ENCODE measurements at places on chromosomes 11 and 22.

DNA sequence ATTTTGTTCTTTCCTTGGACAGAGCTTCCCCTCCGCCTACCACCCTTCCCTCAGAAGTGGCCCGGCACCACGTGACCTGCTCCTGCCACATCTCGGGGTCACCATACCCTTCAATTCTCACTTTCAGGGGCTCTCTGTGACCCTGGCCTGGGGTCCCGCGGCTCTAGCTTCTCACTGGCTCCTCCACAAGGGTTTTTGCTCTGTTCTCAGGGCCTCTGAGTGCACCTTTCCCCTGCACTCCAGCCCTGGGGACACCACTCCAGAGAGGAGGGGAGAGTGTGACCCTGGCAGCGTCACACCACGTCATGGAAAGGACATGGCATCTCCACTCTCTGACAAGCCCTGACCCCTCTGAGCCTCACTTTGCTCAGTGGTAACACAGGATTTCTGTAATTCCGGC, 17.4 kb downstream of the POU2F3 start:
- no peak for DNase-seq

DNA sequence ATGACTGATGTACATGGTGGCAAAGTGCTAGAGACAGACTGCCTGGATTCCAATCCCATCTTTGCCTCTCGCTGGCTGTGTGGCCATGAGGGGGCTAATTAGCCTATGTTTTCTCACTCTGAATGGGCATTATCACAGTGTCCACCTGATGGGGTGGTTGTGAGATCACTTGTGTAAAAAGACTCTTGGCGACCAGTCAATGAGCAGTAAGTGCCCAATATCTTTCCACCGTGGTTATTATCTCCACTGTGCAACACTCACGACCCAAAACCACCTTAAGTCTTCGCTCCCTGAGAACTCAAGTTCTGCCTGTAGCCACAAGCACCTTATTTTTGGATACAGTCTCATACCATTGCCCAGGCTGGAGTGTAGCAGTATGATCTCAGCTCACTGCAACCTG, 52.1 kb downstream of the PLEKHA7 start:
- DNase-seq, result no peak

GRCh38 chr11:102216433-102217075, 100.7 kb upstream of the BIRC3 start:
- DNase-seq, result no peak

GRCh38 chr11:64100360-64100759, 64.6 kb downstream of the FLRT1 start:
- DNase-seq, result peak; percentile 36

- no peak for DNase-seq
Measured at GRCh38 chr11:47861728-47862127, 13.6 kb upstream of the NUP160 start.

DNA sequence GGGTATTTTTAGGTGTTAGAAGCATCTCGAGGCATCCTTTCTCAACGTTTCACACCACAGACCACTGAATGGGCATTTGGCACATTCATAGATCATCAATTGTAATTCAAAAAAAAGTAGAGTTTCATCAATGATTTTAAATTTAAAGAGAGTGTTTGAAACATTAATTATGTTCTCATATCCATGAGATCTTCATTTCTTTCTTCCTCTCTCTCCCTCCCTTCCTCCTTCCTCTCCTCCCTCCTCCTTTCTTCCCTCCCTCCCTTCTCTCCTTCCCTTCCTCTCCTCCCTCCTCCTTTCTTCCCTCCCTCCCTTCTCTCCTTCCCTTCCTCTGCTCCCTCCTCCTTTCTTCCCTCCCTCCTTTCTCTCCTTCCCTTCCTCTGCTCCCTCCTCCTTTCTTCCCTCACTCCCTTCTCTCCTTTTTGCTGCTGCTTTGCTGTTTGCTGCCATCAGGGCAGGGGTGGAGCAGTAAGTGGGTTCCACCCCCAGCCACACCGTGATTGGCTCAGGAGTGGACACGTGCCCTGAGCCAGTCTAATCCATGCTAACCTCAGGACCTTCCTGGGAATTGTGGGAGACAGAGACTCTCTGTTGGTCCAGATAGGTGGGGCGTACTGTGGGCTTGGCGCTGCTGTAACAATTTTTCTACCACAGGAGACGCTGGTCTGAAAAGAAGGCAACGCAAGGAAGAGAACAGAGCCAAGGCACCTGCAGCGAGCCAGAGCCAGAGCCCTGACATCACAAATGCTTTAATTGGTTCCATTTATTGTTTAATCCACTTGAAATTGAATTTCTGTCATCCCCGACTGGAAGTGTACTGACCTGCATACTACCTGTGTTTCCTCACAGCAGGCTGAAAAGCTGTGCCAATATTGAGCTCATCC, 33.7 kb upstream of the APOBEC3A start:
- no peak for DNase-seq

DNA sequence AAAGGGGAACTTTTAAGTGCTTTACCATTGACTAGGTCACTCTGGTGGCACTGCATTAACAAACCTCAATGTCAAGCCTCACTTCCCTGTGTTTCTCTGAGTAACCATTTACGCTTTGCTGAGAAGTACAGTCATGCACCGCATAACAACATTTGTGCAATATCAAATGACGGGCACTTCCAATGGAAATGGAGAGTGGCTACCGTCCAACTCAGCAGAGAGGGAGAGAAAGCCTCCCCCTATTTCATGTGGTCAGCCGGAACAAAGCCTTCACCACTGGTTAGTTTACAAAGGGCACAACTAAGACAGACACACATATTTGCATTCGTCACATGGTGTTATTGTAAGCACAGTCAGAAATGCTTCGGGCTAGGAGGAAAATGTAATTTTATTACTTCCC, 117.3 kb downstream of the RASSF10 start:
- DNase-seq, result no peak

GRCh38 chr11:109984634-109985289, 108.4 kb upstream of the ZC3H12C start:
- peak; percentile 55 for DNase-seq

GRCh38 chr22:32904044-32904443, 102.5 kb downstream of the TIMP3 start:
- peak; percentile 12 for DNase-seq

DNA sequence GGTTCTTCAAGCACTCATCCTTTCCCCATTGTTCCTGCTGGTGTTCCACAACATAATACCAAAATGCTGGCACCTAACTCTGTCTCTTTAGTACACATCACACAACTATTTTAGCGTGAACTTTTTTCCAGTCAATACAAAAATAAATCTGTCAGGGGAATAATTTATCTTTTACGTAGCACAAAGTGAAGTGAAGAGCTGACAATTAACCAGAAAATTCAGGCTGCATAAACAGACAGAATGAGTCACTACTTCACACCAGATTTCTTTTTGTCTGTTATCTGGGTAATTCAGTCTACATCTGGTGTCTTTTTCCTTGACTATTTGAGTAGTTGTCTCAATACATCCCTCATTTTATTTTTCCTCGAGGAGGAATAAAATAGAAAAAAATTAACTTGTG, 7.9 kb upstream of the ETS1 start:
- DNase-seq, result no peak

DNA sequence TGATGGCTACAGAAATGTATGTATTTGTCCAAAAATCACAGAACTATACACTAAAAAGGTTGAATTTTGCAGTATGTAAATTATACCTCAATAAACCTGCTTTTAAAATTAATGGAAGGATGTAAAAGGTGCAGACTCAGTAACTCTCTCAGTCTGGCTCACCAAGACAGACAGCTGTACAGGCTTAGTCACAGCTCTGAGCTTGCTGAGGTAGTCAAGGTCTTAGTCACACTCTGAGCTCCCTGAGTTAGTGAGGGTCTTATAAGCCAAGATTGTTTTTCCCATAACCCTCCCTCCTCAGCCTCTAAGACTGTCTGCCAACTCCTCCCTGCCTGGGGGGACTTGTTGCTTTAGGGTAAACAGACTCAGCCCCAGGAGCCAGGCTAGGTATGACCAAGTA, 59.3 kb upstream of the IZUMO1R start:
- no peak for DNase-seq

DNA sequence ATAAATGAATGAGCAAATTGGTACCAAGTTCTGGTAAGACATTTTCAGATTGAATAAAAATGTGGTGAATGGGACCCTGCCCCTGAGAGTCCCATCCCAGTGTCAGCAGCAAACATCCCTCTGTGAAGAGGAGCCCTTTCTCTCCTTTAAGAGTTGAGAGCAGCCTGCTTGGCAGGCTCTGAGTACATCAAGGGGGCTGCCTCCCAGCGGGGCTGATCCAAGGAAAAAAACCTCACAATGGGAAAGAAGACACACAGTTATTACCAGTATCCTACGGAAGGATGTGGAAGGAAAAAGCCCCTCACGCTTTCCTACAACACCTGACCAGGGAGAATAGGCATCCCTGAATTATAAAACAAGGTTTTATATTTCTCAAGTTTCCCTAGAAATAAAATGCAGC, 293.8 kb upstream of the B3GAT1 start:
- DNase-seq, result no peak

GRCh38 chr22:32531931-32532819, 57.6 kb downstream of the FBXO7 start:
- DNase-seq, result no peak

GRCh38 chr22:36860821-36861659, at the start of gene NCF4:
NCF4 (plus strand) TSS chr22:36861006; CDS start chr22:36861172, 166 bp downstream.
- peak; percentile 98 for DNase-seq

- no peak for DNase-seq
Measured at GRCh38 chr11:61266602-61267001, 25.6 kb downstream of the PGA5 start.

- DNase-seq, result peak; percentile 89
Measured at GRCh38 chr22:37229805-37230672, 14.0 kb downstream of the RAC2 start.

DNA sequence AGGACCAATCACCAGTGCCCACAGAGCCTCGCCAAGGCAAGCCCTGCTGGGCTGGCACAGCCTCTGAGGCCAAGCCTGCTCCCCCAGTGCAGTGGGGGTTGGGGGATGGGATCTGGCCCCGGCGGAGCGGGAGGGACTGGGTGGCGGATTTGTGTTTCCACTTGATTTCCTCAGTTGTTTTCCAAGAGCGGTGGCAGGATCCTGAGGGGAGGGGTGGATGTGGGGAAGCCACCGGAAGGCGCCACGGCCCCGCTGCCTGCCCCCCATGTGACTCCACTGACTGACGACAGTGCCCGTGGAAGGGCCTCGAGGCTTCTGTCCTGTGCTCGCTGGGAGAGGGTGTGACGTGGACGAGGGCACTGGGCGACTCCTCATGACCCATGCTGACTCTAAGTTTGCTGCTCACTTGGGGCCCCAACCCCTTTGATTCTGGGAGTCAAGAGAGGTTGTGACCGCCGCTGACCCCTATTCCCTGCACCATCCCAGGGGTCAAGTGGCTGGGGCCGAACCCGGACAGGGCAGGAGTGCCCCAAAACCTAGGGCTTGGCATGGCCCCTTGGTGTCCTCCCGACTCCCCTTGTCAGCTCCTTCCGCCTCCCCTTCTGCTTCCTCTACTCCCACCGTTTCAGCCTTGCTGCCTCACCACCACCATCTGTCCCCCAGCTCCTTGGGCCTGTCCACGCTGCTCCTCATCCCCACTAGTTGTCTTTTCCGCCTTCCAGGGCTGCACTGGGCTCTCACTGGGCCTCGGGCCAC, 23.5 kb upstream of the PICK1 start:
- DNase-seq, result no peak

GRCh38 chr11:103832762-103833161, 203.7 kb upstream of the DDI1 start:
- no peak for DNase-seq

DNA sequence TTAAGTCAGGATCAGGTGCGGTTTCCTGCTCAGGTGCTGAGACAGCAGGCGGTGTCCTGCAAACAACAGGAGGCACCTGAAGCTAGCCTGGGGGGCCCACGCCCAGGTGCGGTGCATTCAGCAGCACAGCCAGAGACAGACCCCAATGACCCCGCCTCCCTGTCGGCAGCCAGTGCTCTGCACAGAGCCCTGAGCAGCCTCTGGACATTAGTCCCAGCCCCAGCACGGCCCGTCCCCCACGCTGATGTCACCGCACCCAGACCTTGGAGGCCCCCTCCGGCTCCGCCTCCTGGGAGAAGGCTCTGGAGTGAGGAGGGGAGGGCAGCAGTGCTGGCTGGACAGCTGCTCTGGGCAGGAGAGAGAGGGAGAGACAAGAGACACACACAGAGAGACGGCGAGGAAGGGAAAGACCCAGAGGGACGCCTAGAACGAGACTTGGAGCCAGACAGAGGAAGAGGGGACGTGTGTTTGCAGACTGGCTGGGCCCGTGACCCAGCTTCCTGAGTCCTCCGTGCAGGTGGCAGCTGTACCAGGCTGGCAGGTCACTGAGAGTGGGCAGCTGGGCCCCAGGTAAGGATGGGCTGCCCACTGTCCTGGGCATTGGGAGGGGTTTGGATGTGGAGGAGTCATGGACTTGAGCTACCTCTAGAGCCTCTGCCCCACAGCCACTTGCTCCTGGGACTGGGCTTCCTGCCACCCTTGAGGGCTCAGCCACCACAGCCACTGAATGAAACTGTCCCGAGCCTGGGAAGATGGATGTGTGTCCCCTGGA, at the start of gene MYO7A:
MYO7A (plus strand) TSS at position 327 of the 772 bp plus-strand sequence. CDS start 2,389 bp downstream, outside the sequence.
- DNase-seq, result peak; percentile 94

DNA sequence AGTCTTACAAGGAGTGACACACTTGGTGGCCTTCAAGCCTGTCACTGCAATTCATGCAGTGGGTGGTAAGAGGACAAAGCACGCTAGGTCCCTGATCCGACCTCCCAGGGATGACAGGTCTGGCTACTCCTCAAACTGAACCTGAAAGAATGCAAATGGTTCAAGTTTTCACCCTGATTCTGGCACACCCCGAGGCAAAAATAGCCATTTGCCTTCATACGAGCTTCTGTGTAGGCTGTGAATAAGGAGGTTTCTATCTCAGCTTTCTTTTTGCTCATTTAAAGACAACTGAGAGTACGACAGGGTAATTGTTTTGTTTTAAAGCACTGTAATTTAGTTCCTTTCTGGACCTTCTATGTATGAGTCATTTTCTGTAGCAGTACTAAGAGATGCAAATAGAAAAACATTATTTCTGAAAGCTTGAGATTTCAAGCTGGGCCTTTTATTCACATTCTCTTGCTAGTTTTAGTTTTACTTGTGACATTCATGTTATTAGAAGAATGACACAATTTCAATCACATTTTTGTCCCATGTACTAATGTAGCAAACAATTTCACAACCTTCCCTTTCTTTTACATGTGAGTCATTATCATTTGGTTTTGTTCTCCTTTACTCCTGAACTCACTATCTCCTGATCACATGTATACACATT, 56.6 kb upstream of the FDX1 start:
- DNase-seq, result no peak

DNA sequence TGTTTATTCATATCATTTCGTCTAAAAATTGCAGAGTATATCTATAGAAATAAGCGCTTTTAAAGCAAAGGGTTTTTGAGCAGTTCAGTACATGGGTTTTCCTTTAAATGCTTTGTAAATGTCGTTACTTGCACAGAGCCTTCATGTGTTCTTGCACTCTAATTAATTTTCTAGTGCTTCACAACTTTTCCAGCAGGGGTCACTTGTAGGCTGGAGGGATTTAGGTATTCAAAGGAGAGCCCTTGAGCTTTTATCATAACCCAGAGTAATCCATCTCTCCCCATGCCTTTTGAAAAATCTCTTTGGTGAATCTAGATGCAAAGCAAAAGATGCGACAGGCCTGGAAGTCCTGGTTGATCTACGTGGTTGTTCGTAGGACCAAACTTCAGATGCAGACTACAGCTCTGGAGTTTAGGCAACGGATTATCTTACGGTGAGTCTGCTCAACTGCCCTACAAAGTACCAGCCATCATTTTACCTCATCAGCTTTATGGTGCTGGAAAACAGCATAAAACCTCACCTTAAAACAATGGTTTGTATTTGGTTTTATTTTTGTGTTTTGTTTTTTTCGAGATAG, 60.4 kb downstream of the SFI1 start:
- DNase-seq, result peak; percentile 18
